ENCODE measurements at places on chromosomes 7 and 10. TPM values are rescaled to one million over a fixed set of nuclear protein-coding genes. Genes with fewer than 3 reads are reported as not detected.
A peak's percentile ranks its signal among the peaks of the same experiment; 100 is the strongest.

DNA sequence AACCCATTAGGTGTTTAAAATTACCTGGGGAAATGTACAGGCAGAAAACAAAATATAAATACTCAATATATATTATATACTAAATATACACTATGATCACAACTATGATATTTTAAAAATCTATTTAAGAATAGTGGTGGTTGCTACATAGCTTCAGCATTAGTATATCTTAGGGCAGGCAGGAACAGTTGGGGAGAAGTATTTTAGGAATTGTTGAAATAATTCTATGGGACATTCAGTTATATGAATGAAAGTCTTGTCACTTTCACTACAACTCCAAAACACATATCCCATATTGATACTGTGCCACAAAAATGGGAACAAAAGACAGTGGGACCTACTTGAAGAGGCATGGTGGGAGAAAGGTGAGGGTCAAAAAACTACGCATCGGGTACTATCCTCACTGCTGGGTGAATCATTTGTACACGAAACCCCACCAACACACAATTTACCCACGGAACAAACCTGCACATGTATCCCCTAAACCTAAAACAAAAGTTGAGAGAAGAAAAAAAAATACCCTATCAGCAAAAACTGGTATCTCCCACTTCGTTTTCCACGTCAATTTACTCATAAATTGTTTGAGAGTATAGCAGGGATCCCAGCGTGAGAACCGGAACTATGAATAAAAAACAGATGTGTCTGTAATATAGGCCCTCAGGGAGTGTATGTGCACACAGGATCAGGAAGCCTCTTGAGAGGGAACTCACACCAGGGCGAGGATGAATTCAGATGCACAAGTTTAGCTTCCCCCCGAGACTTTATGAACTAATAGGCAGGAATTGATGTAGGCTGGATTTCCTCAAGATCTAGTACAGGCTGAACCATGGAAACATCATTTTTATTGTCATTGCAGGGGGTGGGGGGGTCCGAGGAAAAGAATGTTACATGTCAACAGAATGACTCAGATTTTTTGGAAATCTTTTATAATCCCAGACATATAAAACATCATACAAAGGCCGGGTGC, 16.2 kb downstream of the SLC16A12 start:
- DNase-seq = no peak

GRCh38 chr7:122887198-122887597, 938 bp upstream of the CADPS2 start:
- peak; percentile 70 for DNase-seq

Gene SNX10
- total RNA-seq = not detected

Gene RARRES2
- total RNA-seq = 252 TPM

DNA sequence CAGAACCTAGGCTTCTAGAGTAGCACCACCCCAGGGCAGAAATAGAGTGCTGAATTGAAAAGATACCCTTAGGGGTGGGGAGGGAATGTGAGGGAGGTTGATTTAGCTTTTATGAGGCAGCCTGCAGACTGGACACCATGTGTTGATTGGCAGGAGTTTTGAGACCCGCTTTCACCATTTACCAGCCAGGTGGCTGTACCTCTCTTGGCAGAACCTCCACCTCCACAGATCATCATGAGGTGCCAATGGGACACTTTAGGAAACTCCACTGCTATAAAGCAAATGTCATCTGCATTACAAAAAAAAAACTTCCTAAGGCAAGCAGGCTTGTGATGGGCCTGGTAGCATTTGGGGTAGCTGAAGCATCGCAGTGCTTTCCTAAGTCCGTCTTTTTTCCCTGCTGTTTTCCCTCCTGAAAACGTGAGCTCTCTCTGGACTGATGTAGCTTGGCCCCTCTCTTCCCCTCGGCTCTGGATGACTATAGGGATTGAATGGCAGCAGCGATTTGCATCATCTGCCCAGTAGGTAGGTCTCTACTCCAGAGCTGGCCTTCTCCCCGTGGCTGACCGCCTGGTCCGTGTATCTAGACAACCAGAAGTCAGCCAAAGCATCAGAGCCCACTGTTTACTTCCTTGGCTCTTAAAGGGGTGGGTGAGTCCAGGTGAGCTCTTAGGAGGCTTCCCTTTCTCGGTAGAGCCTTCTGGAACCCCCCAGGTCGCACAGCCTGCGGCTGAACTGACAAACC, 1.3 kb downstream of the PCBD1 start:
- DNase-seq = no peak

DNA sequence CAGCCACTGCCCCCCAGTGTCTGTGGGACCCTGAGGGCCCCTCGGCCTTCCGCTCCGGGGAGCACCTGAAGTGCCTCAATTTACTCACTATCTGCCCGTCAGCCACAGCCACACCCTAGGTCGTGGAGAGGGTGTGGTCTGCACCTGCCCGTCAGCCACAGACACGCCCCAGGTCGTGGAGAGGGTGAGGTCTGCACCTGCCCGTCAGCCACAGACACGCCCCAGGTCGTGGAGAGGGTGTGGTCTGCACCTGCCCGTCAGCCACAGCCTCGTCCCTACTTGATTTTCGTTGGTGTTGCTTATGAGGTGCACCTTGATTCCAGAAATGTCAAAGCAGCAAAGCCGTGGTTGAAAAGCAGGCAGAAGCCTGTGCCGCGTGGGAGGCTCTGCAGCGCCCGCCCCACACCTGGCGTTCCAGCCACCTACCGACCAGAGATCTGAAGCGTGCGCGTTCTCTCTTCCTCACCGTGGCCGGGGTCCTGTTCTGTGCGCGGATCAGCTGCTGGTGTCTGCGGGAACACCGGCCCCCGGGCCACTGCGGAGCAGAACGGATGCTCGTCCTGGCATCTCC, 101.6 kb downstream of the DYNC2I1 start:
- DNase-seq = no peak

DNA sequence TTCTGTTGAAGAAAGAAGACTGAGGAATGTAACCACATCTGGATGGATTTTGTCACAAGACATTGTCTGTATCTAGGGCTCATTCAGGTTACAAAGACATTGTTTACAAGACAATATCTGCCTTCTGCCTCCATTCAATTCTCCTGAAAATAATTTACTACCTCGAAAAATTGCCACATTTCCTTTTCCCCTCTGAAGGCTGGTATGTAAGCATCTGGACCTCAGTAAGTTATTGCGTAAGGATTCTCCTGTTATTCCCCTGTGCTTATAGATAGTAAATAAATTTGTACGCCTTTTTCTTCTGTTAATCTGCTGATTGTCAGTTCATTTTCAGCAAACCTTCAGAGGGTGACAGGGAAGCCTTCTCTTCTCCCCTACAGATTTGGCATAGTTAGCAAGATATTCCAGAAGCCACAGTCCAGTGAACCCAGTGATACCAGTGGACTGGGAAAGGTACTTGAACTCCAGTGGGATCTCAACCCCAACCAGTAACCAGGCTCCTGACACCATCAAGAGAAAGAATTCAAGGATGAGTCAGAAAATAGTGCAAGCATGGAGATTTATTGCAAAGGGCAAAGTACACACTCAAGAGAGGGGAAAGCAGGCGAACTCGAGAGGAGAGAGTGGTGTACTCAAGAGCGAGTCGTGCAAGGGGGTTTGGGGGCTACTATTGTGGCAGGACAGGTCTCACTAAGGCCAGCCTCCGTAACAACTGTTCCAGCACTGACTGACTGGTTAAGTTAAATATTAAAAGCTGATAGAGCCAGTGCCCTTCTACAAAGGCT, 706.9 kb upstream of the GHITM start:
- no peak for DNase-seq

All from myocyte (in vitro differentiated cells).